HCT116 (cell line): ENCODE measurements at places on chromosomes 2 and 18.

DNA sequence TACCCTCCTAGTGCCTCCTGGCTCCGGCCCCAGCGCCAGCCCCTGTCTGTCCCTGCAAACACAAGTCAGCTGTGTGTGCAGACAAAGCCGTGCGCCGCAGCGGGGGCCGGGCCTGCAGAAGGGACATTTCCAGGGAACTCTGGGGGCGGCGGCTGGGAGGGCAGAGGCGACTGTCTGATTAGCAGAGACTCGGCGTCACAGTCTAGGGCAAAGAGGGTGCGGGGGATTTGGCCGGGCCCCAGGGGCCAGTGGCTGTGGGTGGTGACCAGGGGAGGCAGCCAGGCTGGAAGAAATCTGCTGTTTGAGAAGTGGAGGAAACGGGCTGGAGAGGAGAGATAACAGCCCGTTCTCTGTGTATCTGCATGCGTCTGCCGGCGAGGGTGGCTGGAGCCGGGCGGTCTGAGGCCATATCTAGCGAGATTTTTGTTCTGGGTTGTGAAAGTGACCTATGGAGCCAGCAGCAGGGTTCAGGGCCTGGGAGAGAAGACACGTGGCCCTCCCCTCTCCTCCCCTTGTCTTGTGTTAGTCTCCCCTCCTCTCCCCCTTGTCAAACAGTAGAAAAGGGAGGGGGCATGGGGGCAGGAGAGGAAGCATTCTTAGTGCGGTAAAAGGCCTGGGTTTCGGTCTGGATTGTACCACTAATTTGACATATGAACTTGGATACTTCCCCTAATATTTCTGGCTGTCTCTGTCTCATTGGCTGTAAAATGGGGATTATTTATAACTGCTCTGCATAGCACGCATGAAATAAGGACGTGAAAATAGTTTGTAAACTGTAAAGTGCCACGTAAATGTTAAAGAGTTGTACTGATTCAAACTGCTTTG, 169.4 kb downstream of the SMAD7 start:
- DNase-seq = no peak

DNA sequence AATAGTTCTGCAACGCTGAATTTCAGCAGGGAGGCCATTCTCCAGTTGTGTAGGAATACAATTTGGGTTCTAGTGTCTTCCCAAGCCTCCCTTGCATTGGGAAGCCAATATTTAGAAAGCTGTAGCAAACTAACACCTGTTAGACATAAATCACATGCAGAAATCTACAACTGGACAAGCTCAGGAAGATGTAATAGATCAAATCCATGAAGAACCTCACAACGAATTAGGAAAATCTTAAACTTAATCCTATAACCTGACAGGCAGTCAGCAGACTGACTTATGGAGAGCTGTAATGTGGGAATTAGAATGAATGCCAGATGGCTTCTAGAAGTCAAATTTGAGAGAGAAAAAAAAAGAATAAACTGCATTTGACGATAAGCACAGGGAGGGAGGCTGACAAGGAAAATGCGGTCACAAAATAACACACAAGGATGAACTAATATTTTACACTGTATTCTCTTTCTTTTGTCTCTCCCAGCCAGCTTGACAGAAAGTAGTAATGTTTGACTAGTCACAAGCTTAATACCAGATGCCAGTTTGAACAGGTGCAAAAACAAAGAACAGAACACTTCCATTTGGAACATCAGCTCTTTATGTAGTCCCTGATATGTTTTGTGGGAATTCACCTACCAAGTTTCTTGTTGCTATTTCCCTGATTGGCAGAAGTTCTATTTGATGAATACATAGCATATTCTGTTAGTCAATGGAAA, 50.8 kb upstream of the FANCL start:
- DNase-seq = no peak

- DNase-seq = peak; percentile 53
These were observed 266.6 kb downstream of the CYP26B1 start for GRCh38 chr2:71880846-71881610.

- DNase-seq = no peak
These were observed 83.1 kb downstream of the FBXO15 start for GRCh38 chr18:74064510-74064909.

- DNase-seq = no peak
These were observed 216.1 kb upstream of the SETBP1 start for GRCh38 chr18:44464398-44465180.

DNA sequence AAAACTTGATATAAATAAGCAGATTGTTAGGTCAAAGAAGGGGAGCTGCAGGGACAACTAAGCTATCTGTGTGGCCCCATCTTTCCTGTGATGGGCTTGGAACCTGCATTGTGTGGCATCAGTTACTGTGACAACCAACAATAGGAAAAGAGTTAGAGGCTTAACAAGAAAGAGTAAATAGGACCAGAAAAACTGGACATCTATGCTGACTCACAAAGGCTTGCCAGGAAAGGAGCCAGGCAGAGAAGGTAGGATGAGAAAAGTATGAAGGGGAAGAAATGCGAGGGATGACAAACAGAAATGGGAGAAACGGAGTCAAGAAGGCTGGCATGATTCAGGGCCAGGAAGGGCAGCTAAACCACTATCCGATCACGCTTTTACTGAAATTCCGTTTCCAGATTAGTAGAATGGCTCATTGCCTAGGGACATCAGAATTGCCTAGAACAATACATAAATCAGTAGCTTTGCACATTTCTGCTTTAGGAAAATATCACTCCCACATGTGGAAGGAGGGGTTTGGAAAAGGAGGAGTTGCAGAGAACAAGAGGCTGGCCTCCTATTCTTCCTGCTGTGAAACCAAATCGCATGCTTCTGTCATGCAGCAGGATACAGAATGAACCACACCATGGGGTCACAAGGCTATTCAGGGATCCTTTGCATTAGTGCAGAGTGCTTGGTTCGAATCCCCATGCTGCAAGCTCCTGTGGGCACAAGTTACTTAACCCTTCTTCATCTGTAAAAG, 7.3 kb downstream of the PLA2R1 start:
- DNase-seq = no peak

DNA sequence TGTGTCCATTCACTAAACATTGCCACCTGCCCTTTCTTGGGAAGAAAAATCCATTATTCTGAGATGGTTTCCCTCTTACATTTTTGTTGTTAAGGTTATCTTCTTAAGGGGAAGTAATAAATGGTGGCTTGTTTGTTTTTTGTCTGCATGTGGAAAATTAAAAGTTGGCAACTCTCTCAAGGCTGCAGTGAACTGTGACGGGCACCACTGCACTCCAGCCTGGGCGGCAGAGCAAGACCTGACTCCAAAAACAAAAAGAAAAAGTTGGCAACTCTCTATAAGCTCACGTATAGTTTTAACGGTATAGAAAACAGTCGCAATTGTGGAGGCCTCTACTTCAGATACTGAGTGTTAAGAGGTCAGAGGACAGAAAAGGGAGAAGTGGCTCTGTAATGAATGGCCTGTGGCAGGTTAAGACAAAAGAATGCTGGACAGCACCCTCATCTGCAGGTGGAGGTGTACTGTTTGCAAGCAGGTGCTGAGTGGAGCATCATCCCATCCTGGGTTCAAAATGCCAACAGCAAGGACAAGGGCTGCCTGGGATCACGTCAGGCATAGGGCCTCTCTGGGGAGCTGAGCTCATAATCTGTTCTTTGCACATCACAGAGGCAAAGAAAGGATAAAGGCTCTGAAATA, 16.7 kb downstream of the L3MBTL4 start:
- DNase-seq = no peak

- no peak for DNase-seq
These were observed 91.9 kb upstream of the KCNE4 start for GRCh38 chr2:222960126-222960525.

DNA sequence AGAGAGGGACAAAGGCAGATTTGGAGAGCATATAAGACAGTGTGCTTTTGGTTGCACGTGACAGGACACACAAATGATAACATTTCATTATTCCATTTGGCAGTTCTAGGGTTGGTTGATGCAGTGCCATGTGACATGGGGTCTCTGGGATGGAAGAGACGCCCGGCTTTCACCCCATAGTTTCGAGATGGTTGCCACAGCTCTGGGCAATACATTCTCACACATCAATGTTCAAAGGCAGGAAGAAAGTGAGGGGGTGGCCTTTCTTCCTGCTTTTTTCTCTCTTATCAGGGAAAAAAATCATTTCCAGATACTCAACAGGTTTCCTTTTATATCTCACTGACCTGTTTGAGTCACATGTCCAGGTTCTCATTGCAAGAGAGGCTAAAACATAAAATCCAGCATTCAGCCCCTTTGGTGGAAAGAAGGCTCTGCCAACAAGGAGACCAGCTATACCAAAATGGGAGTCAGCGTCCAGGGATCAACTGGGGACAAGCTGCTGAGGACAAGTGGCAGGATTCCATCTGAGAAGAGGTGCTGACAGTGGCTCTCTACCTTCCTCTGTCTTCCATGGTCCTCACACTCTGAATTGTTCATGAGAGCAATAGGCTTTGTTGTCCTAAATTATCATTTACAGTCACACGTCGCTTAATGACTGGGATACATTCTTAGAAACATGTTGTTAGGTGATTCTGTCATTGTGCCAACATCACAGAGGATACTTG, 29.1 kb upstream of the ANKRD44 start:
- DNase-seq = no peak

DNA sequence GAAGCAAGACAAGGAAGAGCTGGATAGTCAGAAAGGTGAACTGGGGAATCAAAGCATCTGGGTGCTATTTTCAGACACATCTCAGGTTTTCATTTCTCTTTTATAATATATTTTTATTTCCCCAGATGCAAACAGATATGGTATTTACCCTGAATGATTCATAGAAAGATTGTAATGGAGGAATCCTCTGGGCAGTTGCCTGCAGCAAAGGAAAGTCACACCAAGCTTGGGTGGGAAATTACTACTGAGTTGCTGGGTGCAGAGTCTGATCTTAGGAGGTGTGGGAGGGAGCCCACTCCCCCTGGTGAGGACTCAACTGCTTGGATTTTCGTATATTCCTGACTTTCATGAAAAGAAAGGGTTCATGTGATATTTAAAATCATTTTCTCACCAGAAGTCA, 2.1 kb downstream of the EFR3B start:
- no peak for DNase-seq

DNA sequence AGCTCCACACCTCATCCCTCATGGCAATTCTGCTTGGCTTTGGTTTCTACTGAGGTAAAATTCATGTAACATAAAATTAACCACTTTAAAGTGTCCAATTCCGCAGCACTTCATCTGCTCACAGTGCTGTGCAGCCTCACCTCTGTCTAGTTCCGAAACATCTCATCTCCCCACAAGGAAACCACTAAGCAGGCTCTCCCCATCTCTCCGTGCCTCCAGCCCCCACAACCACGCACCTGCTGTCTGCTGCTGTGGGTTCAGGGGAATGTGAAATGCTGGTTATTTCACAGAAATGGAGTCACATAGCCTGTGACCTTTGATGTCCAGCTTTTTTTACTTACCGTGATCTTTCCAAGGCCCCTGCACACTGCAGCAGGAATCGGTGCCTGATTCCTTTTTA, 7.7 kb upstream of the GPC1 start:
- DNase-seq = no peak

- DNase-seq = no peak
These were observed 18.8 kb upstream of the GLI2 start for GRCh38 chr2:120716641-120717585.

DNA sequence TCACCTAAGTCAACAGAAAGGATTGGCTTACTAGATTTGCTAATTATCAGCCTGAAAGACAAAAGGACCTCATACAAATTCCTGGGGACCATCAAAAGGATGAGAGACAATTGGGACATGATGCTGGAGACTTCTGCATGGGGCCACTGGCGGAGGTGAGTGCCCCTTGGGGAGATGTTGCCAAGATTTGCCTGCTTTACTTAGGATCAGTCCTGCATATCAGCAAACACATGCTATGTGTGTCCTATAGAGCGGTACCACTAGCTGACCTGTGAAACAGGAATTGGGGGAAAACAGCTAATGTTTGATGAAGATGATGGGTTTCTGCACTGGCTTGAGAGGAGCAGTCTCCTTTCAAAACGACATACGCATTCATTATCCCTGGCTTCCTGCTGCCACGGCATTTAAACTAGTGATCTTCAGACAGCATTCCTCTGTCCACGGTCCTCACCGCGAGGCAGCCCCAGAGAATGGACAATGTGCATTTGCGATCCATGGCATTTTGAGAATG, 104.2 kb downstream of the TGIF1 start:
- DNase-seq = no peak

- DNase-seq = no peak
These were observed 226.3 kb downstream of the NBAS start for GRCh38 chr2:15334644-15335326.

DNA sequence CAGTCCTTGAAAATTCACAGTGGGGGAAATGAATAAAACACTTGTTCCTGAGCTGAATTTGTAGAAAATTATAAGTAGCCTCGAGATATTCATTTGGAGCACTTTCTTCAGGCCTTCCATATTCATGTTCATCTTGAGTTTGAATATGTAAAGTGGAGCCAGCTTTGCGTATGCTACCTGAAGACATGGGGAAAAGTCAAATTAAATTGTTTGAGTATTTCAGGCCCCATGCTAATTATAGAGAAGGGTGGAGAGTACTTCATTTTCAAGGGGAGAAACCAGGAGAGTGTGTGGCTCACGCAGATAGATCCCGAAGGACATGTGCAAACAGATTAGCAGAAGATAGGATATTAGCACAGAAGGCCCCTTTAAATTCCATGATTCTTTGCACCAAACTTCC, 7.7 kb downstream of the RPRM start:
- DNase-seq = no peak
